Urinary bladder (tissue), 4 donors: ENCODE measurements at places on chromosomes 2 and 18.

DNA sequence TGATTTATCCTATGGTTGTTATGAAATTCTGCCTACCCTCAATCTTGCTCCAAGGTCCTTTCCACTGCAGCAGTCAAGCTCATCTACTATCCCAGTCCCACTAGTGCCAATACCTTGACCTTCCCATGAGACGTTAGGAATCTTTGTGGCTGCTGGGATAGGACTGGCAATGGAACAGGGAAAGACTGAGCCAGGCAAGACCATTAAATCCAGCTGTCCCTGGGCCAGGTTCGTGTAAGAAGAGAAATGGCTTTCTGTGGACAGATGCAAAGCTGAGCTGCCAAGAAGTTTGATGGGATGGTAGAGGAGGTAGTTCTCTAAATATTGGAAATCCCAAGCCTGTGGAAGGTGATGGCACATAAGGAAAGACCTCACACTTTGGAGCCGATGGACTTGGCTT lies 50.1 kb upstream of the TMEM17 start:
- no peak for DNase-seq

GRCh38 chr2:235605312-235606003 lies 111.6 kb downstream of the AGAP1 start:
- peak; percentile 86 for DNase-seq

- no peak for DNase-seq
These were observed 65.4 kb downstream of the RIF1 start for GRCh38 chr2:151475071-151475470.

DNA sequence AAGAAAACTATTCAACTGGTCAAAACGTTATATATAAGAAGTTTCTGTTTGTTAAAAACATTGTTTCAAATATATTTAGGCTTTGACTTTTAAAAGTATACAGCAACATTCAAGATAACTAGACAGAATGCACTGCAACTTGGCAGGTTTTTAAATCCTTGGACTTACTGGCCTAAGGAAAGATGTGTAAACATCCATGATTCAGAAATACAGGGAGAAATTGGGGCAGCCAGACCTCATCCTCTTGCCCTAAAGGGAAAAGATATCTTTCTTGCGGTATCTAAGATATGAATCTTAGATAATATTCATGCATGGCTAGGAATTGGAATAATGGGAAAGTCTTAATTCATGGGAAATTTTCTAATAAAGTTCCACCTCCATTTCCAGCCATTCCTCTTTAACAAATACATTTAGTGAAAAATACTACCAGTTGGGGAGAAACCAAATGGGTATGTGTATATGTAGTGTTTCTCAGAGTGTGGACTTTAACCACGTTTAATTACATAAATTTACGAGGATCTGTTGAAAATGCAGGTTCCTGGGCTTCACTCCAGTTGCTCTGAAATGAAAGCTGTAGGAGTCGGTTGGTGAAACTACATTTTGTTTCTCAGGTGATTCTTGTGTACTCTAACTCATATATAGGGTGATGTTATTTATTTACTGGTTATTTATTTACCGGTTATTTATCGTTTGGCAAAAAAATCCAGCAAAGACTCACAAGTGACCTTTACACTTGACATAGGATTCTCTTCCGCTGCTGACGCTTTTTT lies 587 bp upstream of the TANK start:
- DNase-seq = no peak

GRCh38 chr2:136932700-136933099 lies 167.4 kb downstream of the THSD7B start:
- no peak for DNase-seq

DNA sequence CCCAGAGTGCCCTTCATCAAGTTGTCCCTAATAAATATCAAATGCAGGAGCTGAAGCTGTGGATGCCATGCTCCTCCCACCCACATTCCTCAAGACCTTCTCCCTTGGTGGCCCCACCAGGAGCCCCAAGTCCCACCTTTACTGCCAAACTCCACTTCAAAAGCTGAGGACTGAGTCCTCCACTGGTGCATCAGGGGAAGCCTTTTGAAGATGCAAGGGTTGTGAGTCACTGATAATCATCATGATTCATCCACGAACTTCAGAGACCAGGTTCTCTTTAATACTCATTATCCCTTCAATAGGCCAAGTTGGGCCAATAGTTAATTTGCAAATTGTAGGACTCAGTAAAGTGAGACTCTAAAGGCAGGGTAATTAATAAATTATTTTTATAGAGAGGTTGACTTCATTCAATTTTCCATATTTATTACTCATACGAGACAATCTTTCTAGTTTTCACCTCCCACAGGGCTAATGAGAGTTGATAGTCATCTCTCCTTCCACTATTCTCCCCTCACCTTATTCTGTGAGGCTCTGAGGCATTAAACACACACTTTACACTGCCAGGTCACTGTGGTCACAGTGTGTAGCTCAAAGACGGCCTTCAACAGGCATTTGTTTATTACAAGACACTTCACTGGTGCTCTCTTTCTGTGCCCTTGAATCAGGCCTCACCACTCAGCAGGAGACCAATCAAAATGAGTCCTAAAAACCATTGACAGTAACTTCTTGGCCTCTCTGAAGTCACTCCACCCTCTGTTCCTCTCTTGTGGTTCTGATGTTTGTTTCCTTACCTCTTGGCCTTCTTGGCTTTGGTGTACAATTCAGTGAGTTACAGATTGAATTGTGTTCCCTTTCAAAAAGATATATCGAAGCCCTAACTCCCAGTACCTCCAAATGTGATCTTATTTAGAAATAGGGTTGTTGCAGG lies 99.9 kb downstream of the TRIB2 start:
- no peak for DNase-seq

DNA sequence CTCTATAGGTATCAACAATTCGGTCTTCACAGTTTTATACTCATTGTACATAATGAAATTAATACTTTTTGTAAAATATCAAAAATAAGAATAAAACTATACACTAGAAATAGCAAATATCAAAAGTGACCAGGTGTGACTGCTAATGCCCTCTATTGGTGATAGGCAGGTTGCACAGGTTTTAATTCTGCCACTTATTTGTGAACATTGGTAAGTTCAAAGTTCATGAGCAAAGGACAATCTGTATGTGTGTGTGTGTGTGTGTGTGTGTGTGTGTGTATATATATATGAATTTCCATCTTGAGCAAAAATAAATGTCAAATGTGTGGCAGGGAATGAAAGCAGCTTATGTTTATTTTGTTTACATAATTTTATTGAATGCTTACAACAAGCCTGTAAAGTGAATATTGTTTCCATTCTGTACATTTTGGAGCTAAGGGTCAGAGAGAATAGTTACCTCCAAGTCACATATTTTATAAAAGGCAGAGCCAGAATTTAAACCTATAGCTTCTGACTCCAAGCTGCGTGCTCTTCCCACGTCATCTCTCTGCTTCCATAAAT lies 537.4 kb downstream of the CPS1 start:
- DNase-seq = no peak

- DNase-seq = no peak
These were observed 345.2 kb upstream of the SLC8A1 start for GRCh38 chr2:40797120-40797519.

GRCh38 chr18:7980656-7981055 lies 413.5 kb downstream of the PTPRM start:
- no peak for DNase-seq

- DNase-seq = no peak
These were observed 9.7 kb downstream of the STK39 start for GRCh38 chr2:168237741-168238140.

- no peak for DNase-seq
These were observed 47.9 kb downstream of the ADD2 start for GRCh38 chr2:70720124-70720523.

DNA sequence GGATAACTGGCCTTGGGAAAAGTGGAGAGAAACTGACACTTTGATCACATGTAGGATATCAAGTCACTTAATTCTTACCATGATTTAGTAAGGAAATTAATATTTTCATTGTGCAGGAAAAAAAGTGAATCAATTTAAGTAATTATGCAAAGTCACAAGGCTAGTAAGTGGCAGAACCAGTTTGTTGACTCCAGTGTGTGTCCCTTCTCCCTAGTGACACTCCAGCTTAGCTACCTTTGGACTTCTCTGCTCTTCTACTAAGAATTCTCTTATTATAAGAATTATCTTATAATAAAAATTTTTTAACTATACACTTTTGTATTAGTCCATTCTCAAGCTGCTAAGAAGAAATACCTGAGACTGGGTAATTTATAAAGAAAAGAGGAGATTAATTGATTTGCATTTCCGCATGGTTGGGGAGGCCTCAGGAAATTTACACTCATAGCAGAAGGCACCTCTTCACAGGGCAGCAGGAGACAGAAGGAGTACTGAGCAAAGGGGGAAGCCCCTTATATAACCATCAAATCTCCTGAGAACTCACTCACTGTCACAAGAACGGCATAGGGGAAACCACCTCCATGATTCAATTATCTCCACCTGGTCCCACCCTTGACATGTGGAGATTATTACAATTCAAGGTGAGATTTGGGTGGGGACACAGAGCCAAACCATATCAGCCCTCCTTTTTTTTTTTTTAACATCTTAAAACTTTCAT lies 13.6 kb downstream of the COL4A4 start:
- no peak for DNase-seq

DNA sequence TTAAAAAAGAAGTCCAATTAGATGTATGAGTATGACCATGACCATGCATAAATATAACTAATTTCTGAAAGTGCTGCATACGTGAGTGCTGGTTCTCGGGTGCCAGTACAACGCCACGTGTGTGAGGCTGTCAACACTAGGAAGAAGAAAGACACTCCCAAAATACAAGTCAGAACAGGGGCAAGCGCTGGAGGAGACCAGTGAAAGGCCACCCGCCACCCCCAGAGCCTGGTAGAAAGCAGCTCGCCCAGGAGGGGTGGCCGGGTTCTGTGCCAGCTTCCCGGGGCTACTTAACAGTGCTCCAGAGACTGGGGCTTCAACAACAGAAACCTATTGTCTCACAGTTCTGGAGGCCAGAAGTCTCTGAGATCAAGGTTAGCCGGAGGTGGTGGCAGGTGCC lies 147.6 kb downstream of the RTP5 start:
- no peak for DNase-seq

DNA sequence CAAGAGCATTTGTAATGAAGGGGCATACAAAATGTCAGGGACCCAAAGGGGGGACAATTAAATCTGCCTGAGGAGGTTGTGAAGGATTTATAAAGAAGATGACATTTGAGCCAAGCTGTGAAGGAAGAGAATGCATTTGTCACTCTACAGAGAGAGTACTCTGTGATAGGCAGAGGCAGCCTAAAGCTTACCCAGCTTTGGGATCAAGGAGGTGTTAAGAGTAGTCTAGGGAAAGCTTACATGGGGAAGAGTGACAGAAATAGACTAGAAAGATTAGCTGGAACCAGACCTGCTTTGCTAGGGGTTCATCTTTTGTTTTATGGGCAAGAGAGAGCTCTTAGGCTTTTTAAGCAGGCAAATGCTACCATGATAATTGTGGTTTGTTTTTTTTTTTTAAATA lies 169.1 kb upstream of the CYP26B1 start:
- DNase-seq = no peak

DNA sequence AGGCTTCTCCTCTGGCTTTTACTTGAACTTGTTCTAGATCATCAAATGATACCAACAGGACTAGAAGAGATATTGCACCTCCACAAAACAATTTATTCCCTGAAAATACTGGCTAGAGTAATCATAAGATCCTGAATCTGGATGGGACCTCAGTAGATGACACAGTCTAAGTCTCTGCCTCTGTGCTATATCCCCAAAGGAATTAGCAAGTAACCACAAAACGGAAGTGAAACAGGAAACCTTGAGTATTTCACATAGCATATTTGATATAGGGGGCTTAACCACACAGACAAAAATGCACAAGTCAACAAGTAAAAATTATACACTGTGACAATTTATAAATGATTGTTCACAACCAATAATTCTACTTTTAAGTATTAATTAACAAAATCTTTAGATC lies 456.9 kb upstream of the TNP1 start:
- no peak for DNase-seq

GRCh38 chr2:128376241-128377041 lies 57.8 kb upstream of the HS6ST1 start:
- no peak for DNase-seq

- DNase-seq = no peak
These were observed 107.7 kb upstream of the MCFD2 start for GRCh38 chr2:47023332-47023731.

DNA sequence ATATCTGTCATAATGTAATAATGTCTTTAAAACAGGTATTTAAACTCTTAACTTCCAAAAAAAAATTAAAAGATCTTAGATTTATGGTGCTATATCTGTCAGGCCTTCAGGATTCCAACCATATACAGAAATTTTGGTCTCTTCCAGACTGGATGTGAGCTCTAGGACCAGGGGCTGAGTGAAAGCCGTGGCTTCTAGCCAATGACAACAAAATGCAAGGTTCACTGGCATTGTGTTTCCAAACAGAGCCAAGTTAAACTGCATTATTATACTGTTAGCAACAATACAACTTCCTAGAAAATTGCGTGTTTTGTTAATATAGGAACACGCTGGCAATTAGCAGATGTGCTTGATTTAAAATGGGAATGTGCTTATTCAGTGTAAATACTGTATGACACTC lies 809.8 kb upstream of the SOX11 start:
- no peak for DNase-seq

- DNase-seq = no peak
These were observed 204.6 kb downstream of the TNS1 start for GRCh38 chr2:217798191-217798590.

- DNase-seq = no peak
These were observed 616 bp upstream of the SP5 start for GRCh38 chr2:170714381-170715061.

DNA sequence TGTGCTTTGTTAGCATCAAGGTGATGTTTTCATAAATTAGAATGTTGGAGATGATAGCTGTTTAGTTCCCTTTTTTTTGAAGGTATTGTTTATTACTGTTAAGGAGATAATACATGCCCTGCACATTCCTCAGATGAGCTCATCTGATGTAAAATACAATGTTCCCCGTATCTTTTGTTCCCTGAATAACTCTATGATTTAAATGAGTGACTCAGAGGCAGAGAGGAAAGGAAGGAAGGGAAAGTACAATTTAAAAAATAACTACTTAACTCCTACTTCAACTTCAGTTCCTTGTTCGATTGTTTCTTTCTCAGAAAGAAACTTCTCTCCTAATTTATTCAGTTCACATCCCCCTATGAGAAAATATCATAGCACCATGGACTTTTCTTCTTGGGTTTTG lies 208.7 kb downstream of the KCNE4 start:
- no peak for DNase-seq

GRCh38 chr2:219073413-219074129 lies 12.8 kb upstream of the IHH start:
- DNase-seq = no peak

GRCh38 chr2:185507719-185508118 lies 230.9 kb upstream of the FSIP2 start:
- no peak for DNase-seq

GRCh38 chr2:19348692-19349091 lies 9.7 kb downstream of the OSR1 start:
- DNase-seq = no peak

- no peak for DNase-seq
These were observed 216.3 kb downstream of the RNF144A start for GRCh38 chr2:7133521-7133920.

GRCh38 chr2:162111958-162112850 lies 38.2 kb upstream of the DPP4 start:
- no peak for DNase-seq

- DNase-seq = no peak
These were observed 529.8 kb upstream of the VRK2 start for GRCh38 chr2:57516698-57517340.
